Activated T-cell treated with anti-CD3 and anti-CD28 coated beads for 48 hours (primary cell): ENCODE measurements at places on chromosomes 12 and 14.

GRCh38 chr14:57254884-57255283 lies 13.8 kb downstream of the EXOC5 start:
- no peak for DNase-seq

DNA sequence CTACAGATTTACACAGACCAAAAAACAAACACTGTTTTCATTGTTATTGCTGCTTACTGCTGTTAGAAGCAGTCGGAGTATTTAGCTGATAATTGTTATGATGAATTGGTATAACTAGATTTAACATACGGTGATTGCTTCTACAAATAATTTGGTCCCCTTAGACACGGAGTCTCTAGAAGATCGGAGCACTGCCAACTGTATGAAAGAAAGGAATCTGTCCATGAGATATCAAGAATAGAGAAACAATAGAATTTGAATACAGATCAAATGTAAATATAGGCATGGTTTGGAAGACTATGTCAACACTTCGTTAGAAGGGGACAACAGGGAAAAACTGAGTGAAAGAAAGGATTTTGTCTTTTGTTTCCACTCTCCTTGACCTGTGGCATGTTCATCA lies 110.9 kb downstream of the PPP2R5E start:
- no peak for DNase-seq

DNA sequence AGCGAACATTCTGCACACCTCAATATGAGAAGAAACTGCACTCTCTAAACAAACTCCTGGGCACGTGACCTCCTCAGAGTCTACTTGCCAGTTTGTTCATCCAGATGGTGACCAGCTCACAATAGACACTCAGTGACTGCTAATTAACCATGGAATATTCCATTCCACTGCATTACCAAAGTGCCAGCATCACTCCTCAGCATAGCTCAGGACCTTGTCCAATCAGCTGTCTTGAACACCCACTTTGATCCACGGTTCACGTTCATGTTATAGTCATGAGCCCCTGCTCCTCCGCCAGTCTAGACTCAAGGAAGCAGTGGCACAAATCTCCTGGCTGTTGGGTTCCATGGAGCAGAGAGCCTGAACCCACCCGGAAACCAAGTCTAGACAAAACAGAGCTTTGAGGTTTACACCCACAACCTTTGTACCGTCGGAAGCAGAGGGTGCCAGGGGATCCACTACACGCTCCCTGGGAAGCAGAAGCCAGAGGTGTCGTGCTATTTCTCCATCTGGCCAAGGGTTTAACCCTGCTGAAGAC lies 285.3 kb downstream of the ZFP36L1 start:
- DNase-seq: no peak

- DNase-seq: no peak
Measured at GRCh38 chr12:118259079-118259478, 113.6 kb downstream of the TAOK3 start.

- no peak for DNase-seq
Measured at GRCh38 chr14:103391048-103391447, 5.8 kb downstream of the MARK3 start.

DNA sequence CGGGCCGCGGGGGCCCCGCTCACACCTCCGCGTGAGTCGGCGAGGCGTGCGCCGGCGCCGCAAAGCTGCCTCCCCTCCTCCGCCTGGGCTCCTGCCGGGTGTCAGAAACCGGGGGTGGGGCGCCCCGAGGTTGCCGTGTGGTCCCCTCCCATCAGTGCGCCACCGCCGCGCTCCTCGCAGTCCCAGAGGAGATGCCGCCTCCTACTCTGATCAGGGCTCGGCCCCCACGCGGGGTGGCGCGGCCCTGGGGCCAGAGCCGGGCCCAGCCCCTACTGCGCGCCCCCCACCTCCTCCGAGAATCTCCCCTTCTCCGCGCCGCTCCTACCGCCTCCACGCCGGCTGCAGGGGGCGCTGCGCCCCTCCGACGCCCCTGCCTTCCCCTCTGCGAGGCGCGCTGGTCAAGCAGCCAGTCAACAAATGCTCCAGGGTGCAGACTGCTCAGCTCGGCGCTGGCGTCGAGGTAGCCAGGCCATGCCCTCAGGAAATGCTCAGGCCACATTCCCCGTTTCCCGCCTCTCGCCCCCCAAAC lies 467 bp upstream of the JAG2 start:
- peak; percentile 43 for DNase-seq

- peak; percentile 10 for DNase-seq
Measured at GRCh38 chr12:108768591-108769500, 37.5 kb upstream of the CORO1C start.

DNA sequence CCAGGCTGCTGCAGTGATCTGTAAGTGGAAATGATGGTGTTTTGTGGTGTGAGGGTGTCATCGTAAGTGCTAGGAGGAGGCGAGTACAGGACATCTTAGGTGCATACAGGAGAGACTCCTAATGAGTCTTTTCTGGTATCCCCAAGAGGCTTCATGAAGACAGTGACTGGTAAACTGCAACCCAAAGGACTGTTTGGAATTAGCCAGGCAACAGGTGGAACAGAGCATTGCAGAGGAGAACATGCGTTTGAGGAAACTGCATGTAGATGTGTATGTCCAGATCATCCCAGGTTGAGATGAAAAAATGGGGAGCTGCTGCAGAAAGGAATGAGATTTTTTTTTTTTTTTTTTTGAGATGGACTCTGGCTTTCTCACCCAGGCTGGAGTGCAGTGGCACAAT lies 5.4 kb downstream of the ACAD10 start:
- DNase-seq: no peak

GRCh38 chr12:52837413-52837741 lies 3.3 kb upstream of the KRT79 start:
- no peak for DNase-seq

DNA sequence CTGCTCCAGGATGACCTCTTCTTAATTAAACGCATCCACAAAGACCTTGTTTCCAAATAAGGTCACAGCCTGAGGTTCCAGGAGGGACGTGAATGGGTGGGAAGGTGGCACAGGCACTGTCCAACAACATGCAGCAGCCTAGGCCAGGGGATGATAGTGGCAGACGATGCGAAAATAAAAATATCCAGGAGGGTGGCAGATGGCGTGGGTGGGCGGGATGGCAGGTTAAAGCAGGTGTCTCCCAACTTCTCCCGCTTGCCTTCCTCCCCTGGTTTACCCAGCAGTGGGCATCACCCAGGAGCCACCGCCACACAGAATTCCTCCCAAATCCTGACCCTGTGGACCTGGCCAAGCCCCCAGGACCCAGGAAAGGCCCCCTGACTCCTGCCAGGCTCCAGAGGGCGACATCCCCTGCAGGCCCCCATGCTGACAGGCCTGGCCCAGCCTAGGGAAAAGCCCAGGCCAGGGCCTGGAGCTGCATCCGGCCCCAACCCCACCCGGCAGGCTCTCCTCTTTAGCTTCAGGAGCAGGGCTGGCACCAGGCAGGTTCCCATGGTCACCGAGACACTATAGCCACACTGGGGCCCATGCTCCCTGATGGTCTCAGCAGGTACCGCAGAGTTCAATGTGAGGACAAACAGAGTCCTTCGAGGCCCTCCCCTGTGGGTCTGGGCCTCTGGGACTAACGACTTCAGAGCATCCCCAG lies 9.7 kb downstream of the NCOR2 start:
- no peak for DNase-seq

- DNase-seq: no peak
Measured at GRCh38 chr12:24424376-24424775, 474.9 kb upstream of the SOX5 start.

- peak; percentile 4 for DNase-seq
Measured at GRCh38 chr14:59301354-59301753, 112.9 kb downstream of the DAAM1 start.

DNA sequence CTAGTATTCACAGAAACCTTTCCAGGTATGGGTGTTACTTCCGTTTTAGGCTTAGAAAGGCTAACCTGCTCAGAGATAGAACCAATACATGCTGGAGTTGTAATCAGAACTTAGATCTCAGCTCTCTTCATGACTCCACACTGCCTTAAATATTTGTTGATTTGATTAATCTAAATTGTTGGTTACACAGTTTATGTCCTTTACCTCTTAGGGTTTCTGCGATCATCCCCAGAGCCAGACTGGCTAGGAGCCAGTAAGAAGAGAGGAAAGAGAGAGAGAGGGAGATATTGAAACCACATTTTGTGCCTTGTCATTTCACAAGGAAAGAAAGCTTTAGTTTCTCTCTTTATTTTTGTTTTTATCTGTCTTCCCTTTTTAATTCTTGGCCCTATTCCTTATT lies 16.8 kb upstream of the MGP start:
- DNase-seq: no peak

DNA sequence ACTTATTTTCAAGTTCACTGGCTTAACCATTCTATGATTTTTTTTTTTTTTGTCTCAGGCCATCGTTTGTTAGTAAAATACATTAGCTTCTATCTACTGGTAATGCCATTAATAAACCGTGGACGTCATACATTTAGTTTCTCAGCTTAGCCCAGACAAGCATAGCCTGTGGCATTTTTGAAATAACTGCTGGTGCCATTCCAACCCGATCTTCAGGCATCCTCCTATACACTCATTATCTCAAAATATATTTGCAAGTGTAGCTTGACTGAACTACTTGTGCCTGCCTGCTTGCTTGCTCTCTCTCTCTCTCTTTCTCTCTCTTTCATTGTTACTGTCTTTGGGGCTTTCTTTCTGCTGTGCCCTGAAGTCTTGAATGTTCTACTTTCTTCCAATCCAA lies 12.7 kb upstream of the MBIP start:
- no peak for DNase-seq

DNA sequence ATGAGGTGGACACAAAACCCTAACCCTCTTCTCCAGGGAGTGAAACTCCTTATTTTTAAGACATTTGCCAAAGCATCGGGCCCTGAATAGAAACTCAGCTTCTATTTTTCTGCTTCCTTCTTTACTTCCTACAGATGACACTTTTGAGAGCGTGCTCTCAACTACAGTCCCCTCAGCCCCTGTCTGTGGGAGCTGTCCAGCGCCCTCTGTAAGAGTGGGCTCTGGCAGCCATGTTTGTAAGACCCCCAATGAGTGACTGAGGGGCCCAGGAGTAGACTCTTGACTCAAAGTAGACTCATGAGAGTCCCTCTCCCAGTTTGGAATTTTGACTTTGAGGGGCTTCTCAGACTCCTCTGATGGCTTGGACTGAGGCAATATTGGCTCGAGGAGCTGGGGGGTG lies 25.5 kb upstream of the BATF start:
- no peak for DNase-seq

GRCh38 chr12:52305921-52306705 lies 14.8 kb upstream of the KRT81 start:
- no peak for DNase-seq

GRCh38 chr12:27549801-27550652 lies 26.0 kb downstream of the PPFIBP1 start:
- DNase-seq: no peak
